Choroid plexus epithelial cell (primary cell): ENCODE measurements at places on chromosomes 12 and 14.

DNA sequence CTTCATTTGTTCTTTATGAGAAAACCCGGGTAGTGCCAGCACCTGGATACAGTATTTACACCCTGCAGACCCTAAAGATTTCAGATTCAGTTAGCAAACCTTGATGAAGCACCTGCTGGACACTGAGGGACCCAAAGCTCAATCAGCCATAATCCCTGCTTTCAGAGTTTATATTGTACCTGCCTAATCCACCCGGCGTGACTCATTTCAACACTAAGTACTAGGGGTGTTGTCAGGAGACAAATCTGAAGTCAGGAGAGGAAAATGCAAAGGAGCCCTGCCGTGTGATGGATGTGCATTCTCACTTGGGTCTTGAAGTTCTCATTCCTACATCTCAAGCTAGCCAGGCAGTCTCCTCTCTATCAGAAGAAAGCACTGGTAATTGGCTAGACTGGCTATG lies 176.7 kb upstream of the BCL2L14 start:
- DNase-seq: no peak

DNA sequence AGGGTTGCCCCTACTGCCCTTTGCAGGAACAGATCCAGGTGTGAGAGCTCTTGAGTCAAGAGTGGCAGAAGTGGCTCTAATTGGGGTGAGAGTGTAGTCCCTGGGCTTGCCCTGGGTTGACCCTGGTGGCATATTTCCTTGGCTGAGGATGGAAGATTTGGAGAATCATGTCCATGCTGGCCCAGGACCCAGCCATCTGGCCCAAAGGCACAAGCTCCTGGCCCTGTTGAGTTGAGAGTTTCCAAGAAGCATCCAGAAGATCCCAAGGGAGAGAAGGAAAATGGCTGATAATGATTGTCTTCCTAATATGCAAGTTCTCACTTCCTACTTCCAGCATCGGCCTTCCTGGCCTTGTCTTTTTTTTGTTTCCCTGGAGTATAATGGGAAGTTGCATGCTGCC lies 55.5 kb upstream of the SRSF5 start:
- DNase-seq: no peak

GRCh38 chr14:100062590-100062989 lies 2.6 kb upstream of the EVL start:
- no peak for DNase-seq

DNA sequence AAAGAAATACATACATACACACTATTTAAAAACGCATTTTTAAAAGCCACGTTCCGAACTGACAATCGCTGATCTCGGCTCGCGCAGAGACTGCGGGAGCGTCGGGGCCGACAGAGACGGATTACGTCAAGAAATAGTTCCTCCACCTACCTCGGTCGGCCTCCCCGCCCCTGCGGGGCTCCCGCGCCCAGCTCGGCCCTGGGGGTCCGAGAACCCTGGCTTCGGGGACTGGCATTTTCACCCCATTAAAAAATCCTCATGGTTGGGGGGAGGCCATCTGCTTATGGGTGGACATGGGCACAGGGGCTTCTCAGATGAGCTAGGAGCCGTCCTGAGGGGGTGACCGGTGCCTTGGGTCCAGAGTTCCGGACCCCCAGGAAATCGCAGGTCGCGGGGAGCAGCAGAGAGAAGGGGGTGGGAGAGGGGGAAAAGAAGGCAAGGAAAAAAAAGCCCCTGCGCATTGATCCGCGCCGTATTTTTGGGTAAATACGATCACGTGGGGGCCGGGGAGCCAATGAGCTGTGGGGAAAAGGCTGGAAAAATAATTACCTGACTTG lies 324 bp upstream of the HOXC9 start:
- DNase-seq: no peak

DNA sequence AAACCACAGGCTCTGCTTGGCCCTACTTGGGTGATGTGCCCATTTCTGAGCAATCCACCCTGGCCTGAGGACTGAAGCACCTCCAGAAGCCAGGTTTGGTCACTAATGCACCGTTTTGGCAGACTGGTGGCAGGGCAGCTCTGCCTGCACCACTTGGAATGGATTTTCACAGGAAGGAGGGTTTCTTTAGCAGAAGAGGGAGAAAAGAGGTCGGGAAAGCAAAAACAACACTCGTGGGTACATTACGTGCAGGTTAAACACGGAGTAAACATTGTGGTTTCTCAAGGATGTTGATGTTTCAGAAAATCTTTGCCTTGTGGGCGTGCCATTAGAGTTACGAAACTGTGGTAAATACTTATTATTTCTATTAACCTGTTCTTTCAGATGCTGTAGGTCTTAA lies 70.8 kb downstream of the KCNA5 start:
- peak; percentile 15 for DNase-seq

DNA sequence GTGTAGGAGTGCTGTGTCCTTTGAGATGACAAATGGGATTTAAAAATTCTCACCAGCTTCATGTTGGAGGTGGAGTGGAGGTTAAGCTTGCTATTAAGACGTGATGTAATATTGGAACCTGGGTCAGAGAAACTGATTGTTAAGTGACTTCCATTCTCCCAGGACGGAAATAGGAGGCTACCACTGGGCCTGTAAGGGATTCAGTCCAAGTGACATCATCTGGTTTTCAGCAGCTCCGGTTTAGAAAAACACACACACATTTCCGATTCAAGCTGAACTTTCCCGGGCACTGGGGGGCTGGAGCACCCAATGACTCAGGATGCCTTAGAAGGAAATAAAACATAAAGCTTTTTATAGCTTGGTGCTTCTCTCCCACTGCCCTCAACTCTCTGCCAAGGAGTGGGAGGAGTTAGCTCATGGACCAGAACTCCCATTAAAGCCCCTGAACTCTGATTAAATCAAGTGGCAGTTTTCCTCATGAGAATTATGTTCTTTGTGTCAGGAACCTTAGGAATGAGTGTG lies 12.4 kb downstream of the CALM1 start:
- DNase-seq: peak; percentile 95

DNA sequence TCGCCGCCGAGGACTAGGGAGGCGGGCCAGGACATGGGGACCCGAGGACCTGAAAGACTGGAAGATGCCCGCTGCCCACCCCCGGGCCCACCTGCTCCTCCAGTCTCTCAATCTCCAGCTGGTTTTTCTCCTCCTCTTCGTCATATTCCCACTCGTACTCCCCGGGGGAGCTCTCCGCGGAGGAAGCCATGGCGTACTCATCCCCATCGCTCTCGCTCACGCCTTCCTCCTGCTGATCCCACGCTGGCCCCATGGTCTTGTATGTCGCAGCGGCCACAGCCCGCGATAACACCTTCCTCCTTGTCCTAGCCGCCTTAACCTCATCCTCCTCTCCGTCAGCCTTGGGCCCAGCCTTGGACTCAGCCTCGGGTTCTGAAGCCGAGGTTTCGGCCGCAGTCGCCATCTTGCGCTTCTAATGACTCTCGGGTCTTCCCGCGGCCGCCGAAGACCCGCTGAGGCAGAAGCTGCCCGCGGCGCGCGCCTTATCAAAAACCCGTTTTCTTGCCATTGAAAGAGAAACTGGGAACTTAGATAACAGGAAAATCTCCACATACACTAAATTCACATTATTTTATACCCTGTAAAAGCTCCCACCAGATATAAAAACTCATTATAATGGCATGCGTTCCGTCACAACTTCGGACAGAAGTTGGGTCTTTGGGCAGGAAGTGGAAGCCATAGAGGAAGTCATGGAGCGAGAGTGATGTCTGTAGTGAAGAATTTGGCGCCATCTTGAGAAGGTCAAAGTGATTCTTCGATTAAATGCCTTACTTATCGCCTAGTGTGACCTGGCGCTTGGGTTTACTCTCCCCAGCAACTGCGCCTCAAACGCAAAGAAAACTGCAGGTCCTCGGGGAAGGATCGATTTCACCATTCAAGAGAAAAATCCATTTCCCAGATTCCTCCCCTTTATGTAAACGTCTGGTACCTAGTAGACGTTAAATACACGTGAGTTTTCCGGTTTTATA lies at the start of gene SART3:
Gene SART3 (minus strand): TSS at position 422 of the 968 bp plus-strand sequence. CDS start 19 bp downstream, at position 403.
- DNase-seq: peak; percentile 93

GRCh38 chr14:100027771-100028490 lies 37.3 kb upstream of the EVL start:
- DNase-seq: no peak

- no peak for DNase-seq
These were observed 10.7 kb downstream of the CCDC196 start for GRCh38 chr14:66496911-66497310.

GRCh38 chr12:14951851-14952250 lies 9.6 kb downstream of the ARHGDIB start:
- no peak for DNase-seq

DNA sequence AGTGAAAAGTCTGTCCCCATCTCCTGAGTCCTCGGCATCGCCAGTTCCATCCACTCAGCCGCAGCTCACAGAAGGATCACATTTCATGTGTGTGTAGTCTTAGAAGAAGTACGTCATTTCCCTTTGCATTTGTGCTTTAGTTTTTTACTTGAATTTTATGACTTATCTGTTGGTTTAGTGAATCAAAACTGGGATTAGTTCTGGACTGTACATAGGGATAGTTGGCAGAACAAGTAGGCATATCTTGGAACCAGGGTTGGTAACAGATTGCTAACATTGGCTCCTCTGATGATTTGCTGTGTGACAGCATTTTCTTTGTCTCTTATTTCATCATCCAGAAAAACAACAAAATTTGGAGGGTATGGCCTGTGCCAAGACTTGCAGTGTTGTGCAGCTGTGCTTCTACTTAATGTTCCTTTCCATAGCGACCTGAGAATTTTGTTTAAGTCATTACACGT lies 69.6 kb upstream of the AEBP2 start:
- DNase-seq: peak; percentile 25

- no peak for DNase-seq
These were observed 11.7 kb downstream of the FBXL14 start for GRCh38 chr12:1582709-1583050.

DNA sequence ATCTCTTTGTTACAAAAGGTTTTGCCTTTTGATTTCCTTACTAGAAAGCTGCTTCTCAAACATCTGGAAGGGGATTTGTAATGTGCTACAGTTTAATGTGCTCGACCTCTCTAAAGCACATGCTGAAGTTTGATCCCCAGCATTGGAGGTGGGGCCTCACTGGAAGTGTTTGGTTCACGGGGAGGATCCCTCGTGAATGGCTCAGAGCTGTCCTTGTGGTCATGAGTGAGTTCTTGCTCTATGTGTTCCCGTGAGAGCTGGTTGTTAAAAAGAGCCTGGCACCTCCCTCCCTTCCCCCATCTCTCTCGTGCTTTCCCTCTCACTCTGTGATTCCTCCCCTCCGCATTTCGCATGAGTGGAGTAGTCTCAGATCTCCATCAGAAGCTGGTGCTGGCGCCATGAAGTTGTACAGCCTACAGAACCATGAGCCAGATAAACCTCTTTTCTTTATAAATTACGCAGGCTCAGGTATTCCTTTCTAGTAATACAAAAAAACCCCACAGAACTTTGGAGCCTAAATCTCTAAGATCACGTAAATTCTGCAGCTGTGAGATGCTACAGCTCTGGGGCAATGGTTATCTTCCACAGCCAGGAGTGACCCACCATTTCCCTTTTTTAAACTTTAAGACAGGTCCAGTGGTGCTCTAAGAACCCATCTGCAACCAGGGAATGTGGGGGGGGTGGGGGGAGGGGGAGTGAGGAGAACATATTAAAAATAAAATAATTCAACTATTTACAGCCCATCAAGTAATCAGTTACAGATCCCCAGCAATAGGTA lies 214.4 kb downstream of the FOXN3 start:
- no peak for DNase-seq

- peak; percentile 48 for DNase-seq
These were observed 97.3 kb upstream of the ALX1 start for GRCh38 chr12:85182699-85183098.

DNA sequence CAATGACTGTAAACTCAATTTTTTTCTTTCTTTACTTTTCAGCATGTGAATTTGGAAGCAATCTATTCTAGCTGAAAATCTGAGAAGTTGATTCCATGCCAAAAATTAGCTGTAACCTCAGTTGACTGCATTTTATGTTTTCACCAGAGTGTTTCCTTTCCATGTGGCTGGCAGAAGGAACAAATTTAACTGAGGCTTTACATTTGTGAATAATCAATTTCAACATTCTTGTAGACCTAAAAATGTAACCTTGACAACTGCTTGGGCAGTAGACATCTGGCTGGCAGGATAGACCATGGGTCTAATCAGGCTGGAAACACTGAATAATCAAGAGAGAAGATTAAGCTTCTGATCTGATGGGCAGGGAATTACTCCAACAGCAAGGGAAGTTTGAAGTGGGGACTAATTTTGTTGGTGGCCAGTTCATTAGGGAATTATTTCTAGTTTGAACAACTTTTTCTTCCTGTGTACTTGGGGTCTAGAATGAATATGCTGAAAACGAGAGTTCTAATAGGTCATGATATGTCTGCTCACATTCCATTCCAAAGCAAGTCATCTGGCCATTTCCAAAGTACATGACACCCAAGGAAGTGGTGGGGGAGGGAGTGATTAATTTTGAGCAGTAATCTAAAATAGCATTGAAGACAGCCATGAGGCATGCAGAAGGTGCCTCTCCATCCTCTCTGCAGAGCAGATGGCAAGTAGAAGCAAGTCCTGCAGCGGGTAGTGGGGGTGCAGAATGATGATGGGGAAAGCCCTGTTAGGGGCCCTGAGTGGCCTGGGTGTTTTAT lies 68.2 kb downstream of the ATP23 start:
- peak; percentile 26 for DNase-seq

- peak; percentile 63 for DNase-seq
These were observed 10.9 kb downstream of the C12orf43 start for GRCh38 chr12:121005346-121005815.

GRCh38 chr12:22121224-22121623 lies 75.2 kb downstream of the CMAS start:
- no peak for DNase-seq

DNA sequence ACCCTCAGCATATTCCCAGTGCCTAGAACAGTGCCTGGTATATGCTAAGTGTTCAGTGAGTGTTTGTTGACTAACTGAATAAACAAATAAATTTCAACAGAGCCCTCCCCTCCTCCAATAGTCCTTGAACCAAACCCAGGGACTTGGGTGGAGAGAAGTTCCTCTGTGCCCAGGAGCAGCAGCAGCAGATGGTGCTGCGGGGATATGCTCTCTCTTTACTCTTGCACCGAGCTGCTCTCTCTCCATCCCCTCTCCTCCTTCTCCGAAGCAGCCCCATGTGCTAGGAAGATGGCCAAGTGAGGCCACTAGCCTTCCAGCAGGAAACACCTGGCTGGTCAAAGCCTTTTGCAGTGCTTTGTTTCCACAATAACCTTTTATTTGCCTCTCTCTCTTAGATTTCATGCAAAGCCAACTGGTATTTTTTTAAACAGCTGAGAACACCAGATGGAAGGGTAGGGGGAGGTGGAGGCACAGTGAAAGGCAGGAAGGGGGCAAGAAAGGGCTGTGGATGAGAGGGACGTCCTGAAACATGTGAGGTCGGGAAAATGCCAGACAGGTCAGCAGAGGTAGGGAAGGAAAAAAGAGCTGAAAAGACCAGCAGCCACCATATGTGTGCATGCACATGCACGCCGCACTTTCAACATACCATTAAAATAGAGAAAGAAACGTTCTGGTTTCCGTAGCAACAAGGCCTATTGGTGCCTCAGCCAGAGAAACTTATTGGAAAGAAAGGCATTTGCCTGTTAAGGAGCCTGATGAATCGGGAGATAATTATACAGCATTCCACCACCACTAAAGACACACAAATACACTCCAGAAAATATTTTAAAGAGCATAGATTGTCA lies 78.9 kb downstream of the EMP1 start:
- no peak for DNase-seq
